ENCODE measurements at places on chromosomes 2 and 18.

GRCh38 chr18:9196568-9196967 is 60.0 kb downstream of the ANKRD12 start:
- DNase-seq = no peak

- no peak for DNase-seq
Observed at GRCh38 chr2:119482481-119483394, 41.5 kb downstream of the SCTR start.

GRCh38 chr2:192471982-192472381 is 277.2 kb upstream of the TMEFF2 start:
- DNase-seq = no peak

- no peak for DNase-seq
Observed at GRCh38 chr18:26440644-26441043, 107.7 kb downstream of the KCTD1 start.

- DNase-seq = no peak
Observed at GRCh38 chr2:64768491-64769005, 114.8 kb upstream of the SERTAD2 start.

DNA sequence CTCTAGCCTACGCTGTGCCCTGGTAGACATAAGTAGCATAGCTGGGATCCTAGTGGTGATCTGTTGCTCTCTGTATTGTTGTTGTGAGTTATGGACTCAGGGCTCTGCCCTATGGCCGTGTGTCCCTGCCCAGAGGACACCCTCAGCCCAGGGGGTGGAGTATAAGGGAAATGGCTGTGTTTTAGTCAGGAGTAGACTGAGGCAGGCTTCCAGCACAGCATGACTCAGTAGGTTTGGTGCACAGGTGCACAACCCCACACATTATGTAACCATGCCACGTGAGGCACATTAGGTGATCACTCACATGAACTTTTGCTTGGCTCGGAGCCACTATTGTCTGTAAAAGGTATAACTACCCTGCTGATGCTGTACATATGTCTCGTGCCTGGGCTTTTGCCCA is 59.9 kb upstream of the PEX13 start:
- no peak for DNase-seq

DNA sequence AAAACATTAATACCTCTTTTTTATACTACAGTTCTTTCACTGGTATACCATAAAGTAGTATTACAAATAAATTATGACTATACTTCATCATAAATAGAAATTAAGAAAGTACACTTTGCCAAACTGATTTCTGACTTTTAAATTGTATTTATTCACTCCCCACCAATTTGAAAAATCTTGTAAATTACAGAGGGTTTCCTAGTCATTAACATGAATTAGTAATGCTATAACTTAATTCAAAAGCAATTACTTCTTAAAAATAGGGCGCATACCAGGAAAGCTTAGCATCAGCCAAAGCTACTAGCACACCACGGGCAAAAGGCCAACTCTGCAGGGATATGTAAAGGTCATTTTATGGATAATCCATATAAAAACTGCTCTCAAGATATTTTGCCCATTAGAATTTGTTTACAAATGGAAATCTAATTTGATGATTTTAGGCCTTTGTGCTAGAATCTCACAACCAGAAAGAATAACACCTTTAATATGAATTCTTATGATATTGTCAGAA is 142.3 kb downstream of the PIGN start:
- DNase-seq = no peak

DNA sequence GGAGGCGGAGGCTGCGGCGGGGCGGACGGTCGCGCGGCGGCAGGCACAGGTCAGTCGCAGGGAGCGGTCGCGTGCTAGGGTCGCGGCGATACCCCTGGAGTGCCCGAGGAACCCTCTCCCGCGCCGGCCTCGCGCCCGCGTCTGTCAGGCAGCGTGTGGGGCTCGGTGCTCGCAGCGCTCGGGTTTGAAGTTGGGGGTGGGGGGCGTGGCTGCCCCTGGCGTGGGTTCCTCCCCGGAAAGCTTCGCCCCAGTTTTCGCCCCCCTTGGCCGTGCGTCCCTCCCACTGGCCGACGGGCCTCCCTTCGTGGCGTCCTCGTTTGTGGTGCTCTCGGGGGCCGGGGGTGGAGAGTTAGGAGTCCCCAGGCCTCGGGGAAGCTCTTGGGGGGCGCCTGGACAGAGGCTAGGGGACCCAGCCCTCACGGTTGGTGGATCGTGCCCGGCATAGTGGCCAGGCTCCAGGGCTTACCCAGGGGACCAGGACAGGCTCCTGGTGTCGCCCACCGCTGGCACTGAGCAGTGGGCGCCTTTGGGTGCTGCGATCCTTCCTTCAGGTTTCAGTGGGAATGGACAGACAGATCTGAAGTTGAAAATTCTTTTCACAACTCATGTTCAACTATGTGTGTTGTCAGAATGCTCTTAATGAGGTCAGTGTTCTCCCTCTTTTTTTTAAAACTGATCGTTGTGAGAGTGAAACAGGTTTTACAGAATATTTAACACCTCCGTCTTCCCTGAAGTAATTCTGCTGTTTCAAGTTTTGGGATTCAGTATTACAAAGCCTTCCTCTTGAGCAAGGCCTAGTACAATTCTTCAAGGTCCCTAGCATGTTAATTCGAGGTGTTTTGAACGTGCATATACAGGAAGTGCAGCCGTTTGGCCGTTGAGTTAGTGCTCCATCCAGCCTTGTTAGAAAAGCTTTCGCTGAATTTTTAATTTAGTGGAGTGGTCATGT is 604 bp downstream of the RALBP1 start:
- no peak for DNase-seq

DNA sequence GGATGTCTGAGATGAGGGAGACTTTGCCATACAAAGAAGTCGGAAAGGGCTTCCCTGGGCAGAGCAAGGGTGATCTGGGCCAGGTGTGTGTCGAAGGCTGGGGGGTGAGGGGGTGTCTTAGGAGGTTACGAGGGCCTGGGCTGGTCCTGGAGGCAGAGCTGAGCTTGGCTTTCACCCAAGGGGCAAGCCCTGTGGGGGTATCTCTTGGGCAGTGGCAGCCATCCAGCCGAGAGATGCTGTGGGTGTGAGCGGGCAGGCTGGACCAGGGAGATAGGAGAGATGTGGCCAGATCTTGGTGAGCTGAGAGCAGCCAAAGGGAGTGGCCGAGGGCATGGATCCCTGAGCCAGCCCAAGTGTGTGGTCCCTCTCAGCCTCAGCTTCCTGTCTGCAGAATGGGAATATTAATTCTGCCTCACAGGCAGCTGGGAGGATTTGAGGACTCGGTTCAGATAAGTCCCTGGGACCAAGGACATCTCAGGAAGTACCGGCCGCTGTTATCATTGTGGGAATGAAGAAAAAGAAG is 33.0 kb downstream of the MAL start:
- no peak for DNase-seq

- DNase-seq = no peak
Observed at GRCh38 chr18:40678318-40678717, 1276.7 kb upstream of the PIK3C3 start.

- no peak for DNase-seq
Observed at GRCh38 chr18:60649107-60649506, 276.5 kb upstream of the MC4R start.

DNA sequence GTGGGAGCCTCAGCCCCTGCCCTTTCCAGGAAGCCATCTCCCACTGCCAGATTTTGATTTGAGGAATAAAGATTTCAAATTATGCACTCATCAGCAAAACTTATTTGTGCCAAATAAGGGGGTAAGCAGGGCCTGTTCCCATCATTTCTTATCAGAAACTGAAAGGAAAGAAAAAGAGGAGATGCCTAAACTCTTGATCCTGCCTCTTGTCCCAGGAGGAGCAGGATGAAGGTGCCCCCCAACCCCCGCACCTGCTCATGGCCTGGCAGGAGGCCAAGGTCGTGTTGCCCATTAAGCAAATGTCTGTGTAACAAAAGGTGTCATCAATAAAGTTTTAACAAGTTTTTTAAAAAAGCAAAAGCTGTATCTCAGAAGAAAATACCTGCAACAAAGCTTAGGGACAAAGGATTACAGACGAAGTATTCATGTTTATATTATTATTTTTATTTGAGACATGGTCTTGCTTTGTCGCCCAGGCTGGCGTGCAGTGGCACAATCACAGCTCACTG is 80.0 kb downstream of the INPP5D start:
- DNase-seq = no peak

DNA sequence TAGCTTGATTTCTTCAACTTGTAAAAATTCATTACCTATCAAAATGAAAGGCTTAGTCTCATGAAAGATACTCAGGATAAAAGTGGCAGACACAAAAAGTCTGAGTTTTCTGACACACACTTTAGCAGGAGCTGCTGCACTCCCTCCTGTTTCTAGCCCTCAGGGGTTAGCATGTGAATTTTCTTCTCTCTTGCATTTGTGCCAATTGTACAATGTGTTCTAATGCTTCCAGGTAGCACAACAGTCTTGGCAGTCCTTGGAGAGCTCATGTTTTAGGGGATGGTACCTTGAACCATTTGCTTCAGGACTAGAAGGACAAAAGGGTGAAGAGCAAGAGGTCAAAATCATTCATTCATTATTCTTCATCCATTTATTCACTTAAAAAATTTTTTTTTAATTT is 316.8 kb downstream of the AFF3 start:
- DNase-seq = no peak

DNA sequence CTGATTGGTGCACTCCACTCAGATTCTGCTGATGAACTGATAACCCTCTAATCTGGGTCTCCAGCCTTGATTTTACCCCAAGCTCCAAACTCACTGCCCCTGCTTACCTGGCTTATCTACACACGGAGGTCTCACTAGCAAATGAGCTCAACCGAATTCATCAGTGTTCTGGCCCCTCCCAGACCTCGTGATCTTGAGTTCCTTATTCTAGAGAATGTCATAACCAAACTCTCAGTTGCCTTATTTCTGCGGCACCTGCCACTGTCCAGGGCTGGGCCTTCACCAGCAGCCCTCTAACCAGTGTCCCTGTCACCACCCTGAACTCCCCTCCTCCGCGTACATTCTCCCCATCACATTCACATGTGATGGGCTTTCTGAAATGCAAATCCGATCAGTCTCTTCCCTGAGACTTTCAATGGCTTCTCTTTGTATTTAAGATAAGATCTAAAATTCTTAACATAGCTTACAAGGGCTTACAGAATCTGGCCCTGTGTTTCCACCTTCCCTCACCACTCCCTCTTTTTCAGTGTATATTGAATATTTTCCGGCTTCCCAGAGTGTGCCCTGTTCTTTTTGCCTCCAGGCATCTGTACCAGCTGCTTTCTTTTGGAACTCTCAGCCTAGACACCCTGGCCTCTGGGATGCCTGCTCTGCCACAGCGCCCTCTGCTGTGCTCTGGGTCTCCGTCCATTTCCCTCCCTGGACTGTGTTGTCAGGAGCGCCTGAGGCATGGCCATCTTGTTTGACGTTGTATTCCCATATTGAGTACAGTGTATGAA is 31.1 kb downstream of the NAB1 start:
- DNase-seq = no peak

DNA sequence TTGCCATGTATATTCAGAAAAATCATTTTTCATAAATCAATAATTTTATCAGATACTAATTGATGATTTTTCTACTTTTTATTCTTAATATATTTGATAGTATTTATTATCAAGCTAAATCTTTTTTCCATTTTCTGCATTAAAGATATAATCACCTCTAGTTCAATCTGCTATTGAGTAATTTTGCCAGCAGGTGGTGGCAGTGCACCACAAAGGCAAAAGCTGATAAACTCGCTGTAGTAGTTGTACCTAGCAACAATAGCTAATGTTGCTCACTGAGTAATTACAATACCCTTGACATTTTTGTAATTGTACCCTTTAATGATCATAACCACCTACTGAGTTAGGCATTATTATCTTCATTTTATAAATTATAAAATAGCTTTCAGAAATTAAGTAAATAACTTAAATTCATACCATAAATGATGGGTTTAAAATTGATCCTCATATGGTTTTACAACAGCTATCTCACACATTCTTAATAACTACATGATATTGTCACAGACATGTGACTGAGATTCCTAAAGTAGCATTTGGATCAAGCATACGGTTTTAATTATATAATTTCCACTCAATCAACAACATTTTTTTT is 52.0 kb upstream of the CALCRL start:
- peak; percentile 48 for DNase-seq

DNA sequence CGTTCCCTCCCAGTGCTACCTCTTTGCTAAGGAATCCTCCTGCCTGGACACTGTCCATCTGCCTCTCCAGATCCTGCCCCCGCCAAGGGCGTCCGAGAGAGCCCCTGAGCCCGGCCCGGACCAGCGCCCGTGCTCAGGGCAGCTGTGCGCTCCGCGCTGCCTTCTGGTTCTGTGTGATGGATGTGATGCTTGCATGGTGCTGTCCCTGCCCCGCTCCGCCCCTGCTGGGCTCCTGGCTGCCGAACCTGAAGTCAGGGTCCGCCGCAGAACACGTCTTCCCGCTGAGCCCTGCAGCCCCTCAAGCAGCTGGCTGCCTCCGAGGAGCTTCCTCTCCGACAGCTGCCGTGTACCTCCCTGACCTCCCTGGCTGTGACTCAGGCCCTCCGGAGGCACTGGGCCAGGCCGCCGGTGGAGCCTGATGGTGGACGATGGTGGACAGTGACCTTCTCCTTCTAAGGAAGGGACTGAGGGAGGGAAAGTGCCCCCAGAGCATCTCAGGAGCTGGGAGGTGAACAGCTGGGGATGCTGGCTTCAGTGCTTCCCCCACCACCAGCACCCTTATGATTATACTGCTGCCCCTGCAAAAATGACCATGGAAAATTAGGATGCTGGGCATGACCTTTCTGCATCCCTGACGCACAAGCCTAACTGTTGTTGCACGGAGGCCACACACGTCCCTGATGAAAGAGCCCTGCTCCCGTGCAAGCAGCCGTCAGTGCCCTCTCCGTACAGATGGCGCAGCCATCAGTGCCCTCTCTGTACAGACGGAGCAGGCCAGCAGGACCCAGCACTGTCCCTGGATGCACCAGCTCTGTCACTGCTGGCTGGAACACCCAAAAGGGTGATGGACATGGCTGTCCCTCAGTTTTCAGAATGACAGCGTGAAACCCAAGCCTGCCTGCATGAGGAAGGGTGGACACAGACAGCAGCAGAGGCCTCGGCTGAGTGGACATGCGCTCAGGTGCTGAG is 99.3 kb downstream of the TPO start:
- no peak for DNase-seq

GRCh38 chr18:63348508-63349136 is 18.4 kb downstream of the KDSR start:
- DNase-seq = no peak

DNA sequence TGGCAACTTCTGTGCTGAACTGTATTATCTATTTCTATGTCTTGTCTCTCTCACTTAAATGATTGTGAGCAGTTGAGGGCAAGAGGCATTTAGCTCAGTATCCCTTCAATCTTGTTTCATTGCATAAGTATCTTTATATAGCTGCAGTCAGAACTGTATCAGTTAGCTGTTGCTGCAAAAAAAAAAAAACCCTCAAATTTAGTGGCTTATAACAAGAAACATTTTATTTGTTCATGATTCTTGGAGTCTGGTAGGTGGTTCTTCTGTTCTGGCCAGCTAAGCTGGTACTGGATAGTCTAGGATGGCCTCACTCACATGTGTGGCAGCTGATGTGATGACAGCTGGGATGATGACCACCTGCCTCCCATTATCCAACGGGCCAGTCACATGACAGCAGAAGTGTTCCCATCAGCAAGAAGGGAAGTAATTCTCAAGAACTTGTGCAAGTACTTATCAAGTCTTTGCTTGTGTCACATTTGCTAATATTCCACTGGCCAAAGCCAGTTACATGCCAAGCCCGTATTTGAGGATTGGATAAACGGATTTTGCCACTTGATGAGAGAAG is 67.8 kb downstream of the SLC4A3 start:
- no peak for DNase-seq

Measured in RCC 7860 (cell line).